GM23248 (cell line): ENCODE measurements at places on chromosomes 11 and 22. TPM values are rescaled to one million over a fixed set of nuclear protein-coding genes. Genes with fewer than 3 reads are reported as not detected.

- peak overlapping the region; percentile 92 for H3K27ac ChIP-seq
- peaks cover 39% of the 10 kb centered on the region for H3K4me1 ChIP-seq
- H3K27me3 ChIP-seq: no peaks in the 10 kb centered on the region
- H3K36me3 ChIP-seq: no peaks in the 10 kb centered on the region
- peak; percentile 99 for DNase-seq
Measured at GRCh38 chr11:88555018-88555828, 217.7 kb upstream of the CTSC start.

- no peaks in the 10 kb centered on the region for H3K36me3 ChIP-seq
- no peaks in the 10 kb centered on the region for H3K4me1 ChIP-seq
- no peak overlapping the region for H3K4me3 ChIP-seq
- no peaks in the 10 kb centered on the region for H3K27me3 ChIP-seq
- H3K27ac ChIP-seq: no peak overlapping the region
- DNase-seq: no peak
Measured at GRCh38 chr22:50705219-50705691, 32.6 kb downstream of the SHANK3 start.

DNA sequence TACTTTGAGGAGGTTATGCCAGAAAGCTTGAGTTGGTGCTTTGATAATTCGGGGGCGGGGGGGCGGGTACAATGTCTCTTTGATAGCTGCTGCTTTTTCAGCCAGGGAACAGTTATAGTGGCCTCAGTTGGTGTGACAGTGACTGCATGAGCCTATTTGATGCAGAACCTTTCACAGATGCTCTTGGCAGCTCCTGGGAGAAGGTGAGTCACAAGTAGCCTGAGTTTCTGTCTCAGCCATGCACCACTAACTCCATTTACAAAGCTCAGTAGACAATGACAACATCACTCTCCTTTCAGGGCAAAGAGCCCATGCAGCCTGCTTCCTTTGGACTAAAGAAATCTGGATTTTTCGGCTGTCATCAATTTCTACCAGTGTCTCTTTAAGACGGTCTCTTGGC, 42.1 kb upstream of the SEZ6L start:
- no peak for DNase-seq
- H3K4me1 ChIP-seq: no peaks in the 10 kb centered on the region
- no peak overlapping the region for H3K27ac ChIP-seq
- H3K4me3 ChIP-seq: no peak overlapping the region
- no peaks in the 10 kb centered on the region for H3K36me3 ChIP-seq
- H3K27me3 ChIP-seq: no peaks in the 10 kb centered on the region

SMTNL1 gene
- total RNA-seq: not detected in 2 replicates

DNA sequence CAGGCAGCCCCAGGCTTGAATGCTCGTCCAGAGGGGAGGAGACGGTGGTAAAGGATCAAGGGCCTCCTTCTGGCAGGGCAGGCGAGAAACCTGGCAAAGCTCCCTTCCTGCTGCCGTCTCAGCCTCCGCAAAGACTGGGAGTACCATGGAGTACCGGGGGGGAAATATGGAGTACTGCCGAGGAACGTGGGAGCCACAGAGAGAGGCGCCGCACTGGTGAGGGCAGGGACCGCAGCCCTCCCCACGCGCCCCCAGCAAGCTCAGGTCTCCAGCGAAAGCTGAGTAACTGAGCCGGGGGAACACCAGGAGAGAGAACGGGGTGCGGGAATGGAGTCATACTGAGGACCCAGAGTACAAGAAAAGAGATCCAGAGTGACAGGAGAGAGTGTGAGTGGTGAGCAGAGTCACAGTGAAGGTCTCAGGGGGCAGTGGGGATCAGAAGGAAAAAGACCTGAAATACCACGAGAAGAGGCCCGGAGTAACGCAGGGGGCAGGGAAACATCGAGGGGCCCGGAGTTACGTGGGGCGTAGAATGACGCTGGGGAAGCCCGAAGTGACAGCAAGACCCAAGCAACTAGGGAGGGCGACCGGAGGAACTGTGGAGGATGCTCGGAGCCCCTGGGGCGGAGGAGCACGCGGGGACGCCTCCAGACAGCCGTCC, 740 bp downstream of the EML3 start:
- H3K27me3 ChIP-seq: no peaks in the 10 kb centered on the region
- peaks cover 4% of the 10 kb centered on the region; the same call in 1 of the 2 replicates for H3K36me3 ChIP-seq

DNA sequence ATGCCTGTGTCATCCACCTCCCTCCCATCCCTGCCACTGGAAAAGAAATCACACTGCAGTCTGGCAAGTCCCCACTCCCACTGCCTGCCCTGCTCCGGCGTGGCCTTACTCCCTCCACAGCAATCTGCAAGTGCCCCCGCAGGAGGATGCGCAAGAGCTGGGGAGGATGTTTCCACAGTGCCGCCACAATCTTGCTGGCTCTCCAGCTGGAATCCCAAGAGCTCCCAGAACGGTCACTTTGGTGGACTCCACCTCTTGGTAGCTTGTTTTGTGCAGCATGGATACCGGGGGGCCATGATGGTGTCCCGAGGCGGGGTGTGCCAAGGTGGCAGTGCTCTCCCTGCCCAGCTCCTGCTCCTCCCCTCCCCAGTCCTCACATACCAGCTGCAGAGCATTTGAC, 76.3 kb downstream of the MICAL3 start:
- H3K4me3 ChIP-seq: no peak overlapping the region
- H3K4me1 ChIP-seq: peaks cover 25% of the 10 kb centered on the region
- H3K27ac ChIP-seq: no peak overlapping the region

DNA sequence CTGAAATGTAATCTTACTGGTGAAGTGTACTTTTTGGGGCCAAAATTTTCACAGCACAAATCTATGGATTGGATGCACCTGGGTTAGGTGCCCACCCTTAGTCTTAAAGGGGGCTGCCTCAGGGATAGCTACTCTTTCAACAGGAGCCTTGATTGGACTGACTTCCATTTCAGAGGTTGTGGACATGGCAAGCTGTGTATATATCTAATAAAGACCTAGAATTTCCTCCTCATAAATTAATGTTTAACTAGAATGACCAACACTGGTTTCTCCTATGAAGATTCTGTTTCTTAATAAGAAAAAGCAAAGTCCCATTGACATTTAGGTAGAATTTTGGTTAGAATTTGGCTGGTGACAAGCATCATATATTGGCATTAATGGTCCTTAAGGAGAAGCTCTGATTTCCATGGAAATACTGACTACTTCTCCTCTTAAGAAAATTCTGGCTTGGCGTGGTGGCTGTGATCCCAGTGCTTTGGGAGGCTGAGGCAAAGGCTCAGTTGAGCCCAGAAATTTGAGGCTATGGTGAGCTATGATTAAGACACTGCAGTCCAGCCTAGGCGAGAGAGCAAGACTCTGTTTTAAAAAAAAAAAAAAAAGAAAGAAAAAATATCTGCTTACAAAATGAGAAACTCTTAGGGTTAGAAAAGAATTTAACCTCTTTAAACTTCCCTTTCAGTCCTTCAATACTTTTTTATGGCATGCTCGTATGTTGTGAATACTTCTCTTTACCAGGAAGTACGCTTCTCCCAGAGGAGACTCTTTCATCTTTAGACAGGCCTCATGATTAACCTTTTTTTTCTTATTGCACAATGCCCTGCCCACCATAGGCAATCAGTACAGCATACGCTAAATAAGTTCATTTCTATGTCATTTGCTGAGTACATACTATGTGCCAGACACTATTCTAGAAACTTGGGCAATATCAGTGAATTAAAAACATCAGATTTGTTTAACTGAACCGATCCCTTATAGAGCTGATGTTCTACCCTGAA, 77.2 kb downstream of the PRR5L start:
- no peaks in the 10 kb centered on the region for H3K27me3 ChIP-seq
- H3K4me3 ChIP-seq: no peak overlapping the region
- H3K27ac ChIP-seq: peak overlapping the region; percentile 71
- no peaks in the 10 kb centered on the region for H3K36me3 ChIP-seq

GRCh38 chr11:70383664-70384565, 14.4 kb upstream of the CTTN start:
- no peak for DNase-seq
- H3K27me3 ChIP-seq: no peaks in the 10 kb centered on the region
- H3K4me1 ChIP-seq: peaks cover 21% of the 10 kb centered on the region
- H3K36me3 ChIP-seq: peaks cover 3% of the 10 kb centered on the region; the same call in 1 of the 2 replicates

- H3K27ac ChIP-seq: no peak overlapping the region
- H3K27me3 ChIP-seq: no peaks in the 10 kb centered on the region
- peaks cover 53% of the 10 kb centered on the region for H3K4me1 ChIP-seq
- H3K36me3 ChIP-seq: no peaks in the 10 kb centered on the region
- DNase-seq: no peak
Measured at GRCh38 chr11:120183701-120184141, 27.1 kb upstream of the OAF start.

- H3K27ac ChIP-seq: peak overlapping the region; percentile 90
- H3K4me1 ChIP-seq: peaks cover 13% of the 10 kb centered on the region
- H3K4me3 ChIP-seq: no peak overlapping the region
- no peaks in the 10 kb centered on the region for H3K27me3 ChIP-seq
Measured at GRCh38 chr11:117239295-117239694, 6.8 kb downstream of the RNF214 start.

GRCh38 chr11:31560842-31561476, 51.4 kb downstream of the ELP4 start:
- no peak overlapping the region for H3K27ac ChIP-seq
- H3K27me3 ChIP-seq: no peaks in the 10 kb centered on the region
- no peaks in the 10 kb centered on the region for H3K36me3 ChIP-seq
- H3K4me3 ChIP-seq: no peak overlapping the region
- no peaks in the 10 kb centered on the region for H3K4me1 ChIP-seq

- H3K27ac ChIP-seq: no peak overlapping the region
- 0 out of 2 replicates have a peak, but pooled peaks cover 5% of the 10 kb centered on the region for H3K4me1 ChIP-seq
- H3K27me3 ChIP-seq: no peaks in the 10 kb centered on the region; the same call in 1 of the 2 replicates
- no peak overlapping the region for H3K4me3 ChIP-seq
Measured at GRCh38 chr11:130535520-130535919, 87.1 kb downstream of the ADAMTS15 start.

- H3K27me3 ChIP-seq: no peaks in the 10 kb centered on the region
- H3K27ac ChIP-seq: peak overlapping the region; percentile 53
- DNase-seq: no peak
- peak overlapping the region; percentile 11; the same call in 1 of the 2 replicates for H3K4me3 ChIP-seq
Measured at GRCh38 chr22:36022697-36023096, 5.9 kb downstream of the RBFOX2 start.

- H3K4me3 ChIP-seq: 0 out of 2 replicates have a peak overlapping the region, but pooled peaks have one; percentile 25
- H3K27me3 ChIP-seq: 0 out of 2 replicates have a peak, but pooled peaks cover 5% of the 10 kb centered on the region
- peak; percentile 92 for DNase-seq
- no peaks in the 10 kb centered on the region for H3K36me3 ChIP-seq
- H3K4me1 ChIP-seq: peaks cover 10% of the 10 kb centered on the region; the same call in 1 of the 2 replicates
- peak overlapping the region; percentile 25 for H3K27ac ChIP-seq
Measured at GRCh38 chr11:32312865-32313403, 122.4 kb downstream of the WT1 start.

CTSW gene
- 1.1 TPM in 1 of 2 replicates, not detected in the other for total RNA-seq

DNA sequence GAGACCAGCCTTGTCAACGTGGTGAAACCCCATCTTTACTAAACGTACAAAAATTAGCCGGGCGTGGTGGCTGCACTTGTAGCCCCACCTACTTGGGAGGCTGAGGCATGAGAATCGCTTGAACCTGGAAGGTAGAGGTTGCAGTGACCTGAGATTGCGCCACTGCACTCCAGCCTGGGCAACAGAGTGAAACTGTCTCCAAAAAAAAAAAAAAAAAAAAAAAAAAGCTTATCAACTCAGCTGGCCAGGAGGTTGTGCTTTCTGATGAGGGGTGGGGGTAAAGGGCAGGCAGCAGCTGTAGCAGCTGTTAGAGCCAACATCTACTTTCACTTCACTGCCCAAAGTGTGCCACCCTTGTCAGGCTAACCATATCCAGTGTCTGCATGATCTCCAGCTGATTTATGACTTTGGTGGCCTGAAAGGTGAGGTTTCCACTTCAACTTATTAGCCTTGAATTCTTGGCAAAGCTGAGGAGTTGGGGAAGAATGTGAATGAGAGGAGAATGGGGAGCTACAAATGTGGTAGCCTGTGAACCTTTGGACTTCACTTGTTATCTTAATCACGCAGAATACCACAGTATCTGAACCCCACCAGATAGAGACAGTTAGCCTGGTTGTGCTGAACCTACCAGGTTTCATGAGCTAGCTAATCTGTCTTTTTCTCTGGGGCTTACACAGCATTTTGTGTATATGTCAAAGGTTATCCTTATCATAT, 19.6 kb downstream of the RNF121 start:
- DNase-seq: no peak
- peaks cover 37% of the 10 kb centered on the region for H3K4me1 ChIP-seq
- H3K36me3 ChIP-seq: no peaks in the 10 kb centered on the region
- H3K27ac ChIP-seq: no peak overlapping the region

DNA sequence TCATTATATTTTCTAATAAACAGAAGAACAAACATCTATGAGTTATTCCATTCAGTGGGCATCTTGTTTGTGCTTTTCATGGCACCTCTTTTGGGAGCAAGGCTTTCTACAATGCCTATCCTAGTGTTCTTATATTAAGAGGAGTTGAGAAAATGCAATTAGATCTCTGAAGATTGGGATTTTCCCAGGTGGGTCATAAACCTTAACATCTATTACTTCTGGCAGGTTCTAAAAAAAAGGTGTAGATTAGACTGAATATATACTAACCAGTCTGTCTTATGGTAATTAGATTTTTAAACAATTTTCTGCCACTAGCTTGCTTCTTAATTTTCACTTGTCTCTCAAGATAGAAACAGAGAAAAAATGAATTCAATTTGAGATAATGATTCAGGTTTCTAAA, 128.3 kb downstream of the NAV2 start:
- DNase-seq: no peak
- H3K27ac ChIP-seq: no peak overlapping the region
- H3K36me3 ChIP-seq: peaks cover 2% of the 10 kb centered on the region; the same call in 1 of the 2 replicates
- H3K4me1 ChIP-seq: no peaks in the 10 kb centered on the region

DNA sequence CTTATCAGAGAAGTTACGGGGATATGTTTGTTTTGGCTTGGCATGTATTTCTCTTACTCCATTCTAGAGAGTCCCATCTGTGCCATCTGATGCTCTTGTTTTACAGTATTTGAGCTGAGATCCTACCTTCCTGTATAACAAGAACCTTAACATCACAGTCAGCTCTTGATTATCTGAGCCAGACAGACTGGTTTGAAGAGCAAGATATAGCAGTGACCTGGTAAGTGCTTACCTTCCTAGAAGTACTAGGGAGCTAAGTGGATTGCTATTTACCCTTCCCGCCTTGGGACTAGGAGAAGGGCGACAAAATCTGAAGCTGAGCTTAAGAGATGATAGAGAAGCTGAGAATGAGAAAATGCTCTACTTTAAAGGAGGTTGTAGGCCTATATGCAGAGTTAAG, 235.3 kb downstream of the CSNK2A3 start:
- H3K36me3 ChIP-seq: no peaks in the 10 kb centered on the region
- H3K4me3 ChIP-seq: no peak overlapping the region
- no peaks in the 10 kb centered on the region for H3K4me1 ChIP-seq
- H3K27me3 ChIP-seq: peaks cover 30% of the 10 kb centered on the region; the same call in 1 of the 2 replicates
- DNase-seq: no peak

AP2A2 gene
- total RNA-seq: 32.2 and 38.3 TPM in 2 replicates

GRCh38 chr22:25747245-25747944, 5.4 kb downstream of the MYO18B start:
- peak overlapping the region; percentile 17; the same call in 1 of the 2 replicates for H3K4me3 ChIP-seq
- peak overlapping the region; percentile 85 for H3K27ac ChIP-seq
- H3K27me3 ChIP-seq: no peaks in the 10 kb centered on the region
- H3K36me3 ChIP-seq: no peaks in the 10 kb centered on the region
- DNase-seq: peak; percentile 97

GRCh38 chr11:22787551-22788162, 41.9 kb downstream of the SVIP start:
- H3K4me1 ChIP-seq: peaks cover 7% of the 10 kb centered on the region; the same call in 1 of the 2 replicates
- peak; percentile 72 for DNase-seq

NXPE1 gene
- total RNA-seq: not detected in 2 replicates
